ENCODE measurements at places on chromosomes 7 and 10.
A peak's percentile ranks its signal among the peaks of the same experiment; 100 is the strongest.

GRCh38 chr7:139570119-139570518 lies 46.6 kb downstream of the CLEC2L start:
- no peak for DNase-seq

- DNase-seq, result no peak
Observed at GRCh38 chr10:91883549-91884444, 25.5 kb downstream of the FGFBP3 start.

DNA sequence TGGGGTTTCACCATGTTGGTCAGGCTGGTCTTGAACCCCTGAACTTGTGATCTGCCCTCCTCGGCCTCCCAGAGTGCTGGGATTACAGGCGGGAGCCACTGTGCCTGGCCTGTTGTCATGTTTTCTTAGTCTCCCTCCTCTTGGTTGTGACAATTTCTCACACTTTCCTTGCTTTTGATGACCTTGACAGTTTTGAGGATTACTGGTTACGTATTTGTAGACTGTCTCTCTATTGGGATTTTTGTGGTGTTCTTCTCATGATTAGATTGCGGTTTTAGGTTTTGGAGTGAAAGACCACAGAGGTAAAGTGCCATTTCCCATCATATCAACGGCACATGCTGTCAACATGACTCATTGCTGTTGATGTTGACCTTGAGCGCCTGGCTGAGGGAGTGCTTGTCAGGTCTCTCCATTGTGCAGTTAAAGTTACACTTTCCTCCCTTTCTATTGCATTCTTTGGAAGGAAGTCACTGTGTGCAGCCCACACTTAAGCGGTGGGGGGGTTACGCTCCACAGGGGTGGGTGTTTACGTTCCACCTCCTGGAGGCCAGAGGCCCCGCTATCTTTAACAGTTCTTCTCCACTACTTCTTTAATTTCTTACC lies 10.8 kb downstream of the NEURL1 start:
- DNase-seq, result peak; percentile 8

GRCh38 chr10:15241306-15241705 lies 72.8 kb upstream of the NMT2 start:
- DNase-seq, result no peak

DNA sequence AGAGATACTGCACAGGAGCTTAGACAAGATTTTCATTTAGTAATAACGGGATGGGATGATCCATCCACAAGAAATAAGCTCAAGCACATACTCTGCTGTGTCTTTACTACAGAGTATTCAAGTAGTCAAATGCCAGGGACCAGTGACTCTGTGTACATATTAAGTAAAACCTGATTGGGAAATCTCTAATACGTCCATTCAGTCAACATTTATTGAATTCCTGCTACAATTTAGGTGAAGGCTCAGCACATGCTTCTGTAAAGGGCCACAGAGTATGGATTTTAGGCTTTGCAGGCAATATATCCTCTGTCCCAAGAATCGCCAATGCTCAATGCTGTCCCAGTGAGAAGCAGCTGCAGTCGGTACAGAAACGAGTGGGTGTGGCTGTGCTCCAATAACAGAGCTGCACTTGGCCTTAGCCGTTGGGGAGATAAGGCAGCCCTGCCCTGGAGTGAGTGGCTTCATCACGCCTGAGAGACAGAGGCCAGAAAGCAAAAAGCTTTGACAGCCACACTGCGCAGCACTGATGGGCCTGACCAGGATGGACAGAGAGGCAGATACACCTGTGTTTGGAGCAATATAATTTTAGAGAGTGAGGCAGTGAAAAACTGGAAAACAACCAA lies 186.8 kb downstream of the PARD3 start:
- no peak for DNase-seq

- no peak for DNase-seq
Observed at GRCh38 chr7:44226396-44226753, 25.6 kb downstream of the YKT6 start.

- no peak for DNase-seq
Observed at GRCh38 chr7:155489862-155490696, 32.1 kb downstream of the EN2 start.

DNA sequence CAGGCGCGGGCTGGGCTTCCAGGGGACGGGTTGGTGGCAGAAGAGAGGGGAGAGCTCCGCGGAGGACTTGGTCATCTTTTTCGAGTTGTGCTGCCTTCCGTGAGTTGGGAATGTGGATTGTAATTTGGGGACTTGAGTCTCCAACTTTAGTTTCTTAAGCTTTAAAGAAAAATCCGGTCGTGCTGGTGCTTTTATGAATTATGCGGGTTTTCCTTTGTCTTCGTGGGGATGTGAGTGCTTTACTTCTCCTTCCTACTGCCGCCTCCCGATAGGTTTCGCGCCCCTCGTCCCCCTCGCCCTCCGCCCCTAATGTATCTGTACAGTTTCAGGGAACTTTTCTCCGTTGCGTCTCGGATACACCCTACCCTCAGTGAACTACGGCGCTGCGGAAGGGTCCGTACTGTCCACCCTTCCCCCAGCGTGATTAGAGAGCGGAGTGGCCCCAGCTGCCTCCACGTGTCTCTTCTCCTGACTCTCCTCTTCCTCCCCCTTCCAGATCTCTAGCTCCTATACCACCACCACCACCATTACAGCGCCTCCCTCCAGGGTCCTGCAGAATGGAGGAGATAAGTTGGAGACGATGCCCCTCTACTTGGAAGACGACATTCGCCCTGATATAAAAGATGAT lies 649 bp downstream of the SCD start:
- no peak for DNase-seq

DNA sequence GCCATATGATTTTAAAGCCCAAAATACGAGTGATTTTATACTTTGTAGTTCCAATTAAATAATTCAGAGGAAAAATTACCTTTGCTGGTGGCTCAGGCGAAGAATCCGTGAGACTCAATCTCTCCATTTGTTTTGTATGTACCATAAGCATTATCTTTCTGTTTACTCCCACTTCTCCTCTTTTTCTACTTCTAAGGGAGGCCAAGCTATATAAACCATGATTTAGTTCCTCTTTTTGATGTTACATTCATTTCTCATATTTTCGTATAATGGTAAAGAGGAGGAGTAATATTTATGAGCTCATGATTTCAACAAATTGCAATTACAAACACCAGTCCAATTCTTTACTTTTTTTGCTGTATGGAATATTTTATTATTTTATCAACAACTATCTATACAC lies 50.6 kb upstream of the TES start:
- no peak for DNase-seq

- DNase-seq, result no peak
Observed at GRCh38 chr7:105752671-105753275, 123.6 kb downstream of the ATXN7L1 start.

DNA sequence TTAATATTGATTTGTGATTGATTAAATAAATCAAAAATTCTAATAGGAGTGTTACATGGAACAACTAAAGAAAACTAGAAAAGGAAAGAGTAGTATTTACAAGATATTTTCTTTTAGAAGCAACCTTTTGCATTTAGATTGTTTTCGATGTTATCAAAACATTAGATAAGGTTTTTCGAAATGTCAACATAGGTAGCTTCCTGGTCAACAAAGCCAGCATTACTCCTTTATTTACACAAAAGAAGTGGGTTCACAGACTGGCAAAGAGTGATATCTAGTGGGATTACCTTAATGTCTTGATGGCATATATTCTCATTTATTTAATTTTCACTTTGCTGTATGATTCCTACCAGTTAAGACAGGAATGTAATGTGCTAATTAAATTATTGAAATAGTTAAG lies 117.3 kb upstream of the TEX47 start:
- DNase-seq, result no peak

Data from stimulated activated CD4-positive, alpha-beta T cell treated with anti-CD3 and anti-CD28 coated beads, Interleukin-4, amount 100 ng/mL, for 4 hours (primary cell).